ENCODE measurements at places on chromosomes 13 and 19. TPM values are rescaled to one million over a fixed set of nuclear protein-coding genes. Genes with fewer than 3 reads are reported as not detected.

Gene ZNF829
- polyA plus RNA-seq, result 0.67 TPM

Gene RNF225
- polyA plus RNA-seq, result not detected

Gene PRR20A
- polyA plus RNA-seq, result not detected

Gene FLT3
- polyA plus RNA-seq, result not detected

Gene MEDAG
- polyA plus RNA-seq, result 260 TPM

Gene CAMSAP3
- 23.1 TPM for polyA plus RNA-seq

Gene IGFL4
- polyA plus RNA-seq, result not detected

Gene NTN5
- not detected for polyA plus RNA-seq
